ENCODE measurements at places on chromosomes 7 and 10.

GRCh38 chr7:157809863-157810851, 473.4 kb downstream of the DNAJB6 start:
- H3K4me3 ChIP-seq, result no peak overlapping the region
- H3K27ac ChIP-seq, result no peak overlapping the region
- no peaks in the 10 kb centered on the region for H3K36me3 ChIP-seq
- no peaks in the 10 kb centered on the region for H3K27me3 ChIP-seq
- no peak for DNase-seq

- H3K27me3 ChIP-seq, result peaks cover 3% of the 10 kb centered on the region
- DNase-seq, result no peak
- no peaks in the 10 kb centered on the region for H3K4me1 ChIP-seq
- H3K4me3 ChIP-seq, result no peak overlapping the region
- no peak overlapping the region for H3K27ac ChIP-seq
Measured at GRCh38 chr10:24505759-24506158, 217.9 kb downstream of the ARHGAP21 start.

GRCh38 chr7:143256932-143257331, 6.3 kb upstream of the GSTK1 start:
- H3K4me3 ChIP-seq, result no peak overlapping the region
- H3K27me3 ChIP-seq, result no peaks in the 10 kb centered on the region
- H3K36me3 ChIP-seq, result no peaks in the 10 kb centered on the region
- H3K27ac ChIP-seq, result peak overlapping the region; percentile 33

DNA sequence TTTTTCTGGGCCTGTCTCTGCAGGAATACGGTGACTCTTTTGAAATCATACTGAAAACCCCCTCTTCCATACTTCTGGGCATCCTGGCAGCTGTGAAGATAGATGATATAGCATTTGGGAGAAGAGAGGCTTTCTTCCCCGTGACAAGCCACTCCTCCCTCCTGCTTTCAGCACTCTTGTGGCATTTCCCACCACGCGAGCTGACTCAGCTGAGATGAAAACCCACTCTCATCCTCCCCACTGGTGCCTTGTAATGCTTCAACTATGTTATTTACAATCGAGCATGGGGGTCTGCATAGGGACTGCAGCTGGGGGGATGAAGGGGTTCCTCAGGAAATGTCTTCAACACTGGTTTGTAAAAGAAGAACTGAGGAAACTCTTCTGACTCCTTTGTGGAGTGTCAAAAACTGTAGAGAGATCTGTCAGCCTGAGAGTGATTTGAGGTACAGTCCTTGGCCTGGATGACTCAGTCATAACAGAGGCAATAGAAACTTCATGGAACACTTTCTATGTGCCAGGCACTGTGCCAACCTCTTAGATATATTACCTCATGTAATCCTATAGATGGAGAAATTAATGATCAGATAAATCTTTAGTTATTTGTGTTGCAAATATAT, 1.7 kb upstream of the TBATA start:
- no peaks in the 10 kb centered on the region for H3K27me3 ChIP-seq
- DNase-seq, result no peak
- H3K27ac ChIP-seq, result no peak overlapping the region
- no peak overlapping the region for H3K4me3 ChIP-seq
- no peaks in the 10 kb centered on the region for H3K36me3 ChIP-seq

DNA sequence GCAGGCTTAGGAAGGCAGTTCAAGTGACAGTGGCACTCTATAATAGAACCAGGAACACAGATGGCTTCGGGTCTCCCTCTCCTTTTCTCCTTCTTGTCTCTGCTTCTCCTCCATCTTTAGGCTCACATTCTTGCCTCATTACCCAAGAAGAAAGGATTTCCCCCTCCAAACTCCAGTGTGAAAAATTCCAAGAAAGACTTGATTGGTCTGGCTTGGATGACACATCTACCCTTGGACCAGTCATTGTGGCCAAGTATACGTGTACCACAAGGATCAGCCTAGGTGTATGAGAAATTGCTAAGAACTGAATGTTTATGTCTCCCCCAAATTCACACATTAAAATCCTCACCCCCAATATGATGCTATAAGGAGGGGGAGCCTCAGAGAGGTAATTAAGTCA, 53.9 kb downstream of the PRTFDC1 start:
- peaks cover 53% of the 10 kb centered on the region for H3K4me1 ChIP-seq
- H3K27me3 ChIP-seq, result no peaks in the 10 kb centered on the region
- no peaks in the 10 kb centered on the region for H3K36me3 ChIP-seq
- no peak overlapping the region for H3K4me3 ChIP-seq
- no peak overlapping the region for H3K27ac ChIP-seq

GRCh38 chr7:105638902-105639495, 57.7 kb upstream of the EFCAB10 start:
- no peaks in the 10 kb centered on the region for H3K4me1 ChIP-seq
- H3K27ac ChIP-seq, result no peak overlapping the region
- peaks cover 95% of the 10 kb centered on the region for H3K36me3 ChIP-seq

DNA sequence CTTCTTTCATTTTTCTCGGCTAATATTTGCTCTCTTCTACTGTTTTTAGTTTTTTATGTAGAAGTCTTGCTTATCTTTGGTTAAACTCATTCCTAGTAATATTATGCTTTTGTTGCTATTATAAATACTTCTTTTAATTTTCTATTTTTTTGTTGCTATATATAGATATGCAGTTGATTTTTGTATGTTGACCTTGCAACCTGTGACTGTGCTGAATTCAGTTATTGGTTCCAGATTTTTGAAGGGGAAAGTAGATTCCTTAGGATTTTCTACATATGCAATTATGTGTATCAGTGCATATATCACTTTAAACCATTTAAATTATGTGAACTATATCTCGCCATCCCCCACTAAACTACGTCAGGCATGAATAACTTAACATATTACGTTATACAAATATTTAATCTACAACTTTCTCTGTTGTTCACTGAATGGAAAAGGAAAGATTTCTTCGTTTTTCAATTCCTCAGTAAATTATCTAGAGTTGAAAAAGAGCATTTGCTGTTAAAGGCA, 71.5 kb downstream of the IDE start:
- H3K4me3 ChIP-seq, result no peak overlapping the region
- no peaks in the 10 kb centered on the region for H3K4me1 ChIP-seq
- H3K27ac ChIP-seq, result no peak overlapping the region
- H3K36me3 ChIP-seq, result peaks cover 30% of the 10 kb centered on the region

- H3K27ac ChIP-seq, result no peak overlapping the region
- DNase-seq, result no peak
- H3K36me3 ChIP-seq, result no peaks in the 10 kb centered on the region
- H3K4me1 ChIP-seq, result no peaks in the 10 kb centered on the region
- no peak overlapping the region for H3K4me3 ChIP-seq
- no peaks in the 10 kb centered on the region for H3K27me3 ChIP-seq
Measured at GRCh38 chr10:228366-228765, 93.1 kb downstream of the ZMYND11 start.
